ENCODE measurements at places on chromosomes 5 and 9. TPM values are rescaled to one million over a fixed set of nuclear protein-coding genes. Genes with fewer than 3 reads are reported as not detected.

The FAT2 gene
- total RNA-seq: not detected

The OR1J2 gene
- not detected for total RNA-seq

The SUSD3 gene
- 0.34 TPM for total RNA-seq

The SYNPO gene
- total RNA-seq: 628 TPM

The ARL14EPL gene
- not detected for total RNA-seq

The ORM1 gene
- not detected for total RNA-seq

The C9 gene
- not detected for total RNA-seq

The NTRK2 gene
- total RNA-seq: 1.5 TPM

The C9orf78 gene
- 37.1 TPM for total RNA-seq

The GABRP gene
- total RNA-seq: not detected

DNA sequence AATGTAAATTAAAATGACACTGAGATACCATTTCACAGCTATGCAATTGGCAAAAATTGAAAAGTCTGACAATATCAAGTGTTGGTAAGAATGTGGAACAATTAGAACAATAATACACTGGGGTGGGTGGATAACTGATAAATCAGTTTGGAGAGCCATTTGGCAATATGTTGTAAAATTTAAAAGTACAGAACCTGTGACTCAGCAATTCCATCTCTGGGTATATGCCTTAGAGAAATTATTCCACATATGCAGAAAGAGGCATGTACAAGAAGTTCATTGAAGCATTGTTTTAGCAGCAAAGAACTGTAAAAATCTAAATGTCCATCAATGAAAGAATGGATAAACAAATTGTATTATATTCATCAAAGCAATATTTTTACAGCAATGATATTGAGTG, 89.3 kb upstream of the NR3C1 start:
- no peak overlapping the region for H3K4me3 ChIP-seq
- H3K4me1 ChIP-seq: peaks cover 19% of the 10 kb centered on the region
- no peak overlapping the region for H3K27ac ChIP-seq
- DNase-seq: no peak
- no peaks in the 10 kb centered on the region for H3K27me3 ChIP-seq

- no peak overlapping the region for H3K27ac ChIP-seq
- H3K36me3 ChIP-seq: no peaks in the 10 kb centered on the region
- H3K4me3 ChIP-seq: no peak overlapping the region
- peaks cover 8% of the 10 kb centered on the region for H3K4me1 ChIP-seq
Observed at GRCh38 chr5:96259151-96259772, 173.8 kb downstream of the PCSK1 start.

GRCh38 chr5:119327018-119327417, 28.8 kb upstream of the TNFAIP8 start:
- H3K4me3 ChIP-seq: no peak overlapping the region
- no peak for DNase-seq
- H3K36me3 ChIP-seq: no peaks in the 10 kb centered on the region
- no peaks in the 10 kb centered on the region for H3K4me1 ChIP-seq
- H3K27ac ChIP-seq: no peak overlapping the region

- no peaks in the 10 kb centered on the region for H3K27me3 ChIP-seq
- peak overlapping the region; percentile 59 for H3K4me3 ChIP-seq
- no peak for DNase-seq
- no peaks in the 10 kb centered on the region for H3K36me3 ChIP-seq
- peaks cover 11% of the 10 kb centered on the region for H3K4me1 ChIP-seq
- no peak overlapping the region for H3K27ac ChIP-seq
Observed at GRCh38 chr9:124012368-124013301, 1.1 kb downstream of the LHX2 start.

DNA sequence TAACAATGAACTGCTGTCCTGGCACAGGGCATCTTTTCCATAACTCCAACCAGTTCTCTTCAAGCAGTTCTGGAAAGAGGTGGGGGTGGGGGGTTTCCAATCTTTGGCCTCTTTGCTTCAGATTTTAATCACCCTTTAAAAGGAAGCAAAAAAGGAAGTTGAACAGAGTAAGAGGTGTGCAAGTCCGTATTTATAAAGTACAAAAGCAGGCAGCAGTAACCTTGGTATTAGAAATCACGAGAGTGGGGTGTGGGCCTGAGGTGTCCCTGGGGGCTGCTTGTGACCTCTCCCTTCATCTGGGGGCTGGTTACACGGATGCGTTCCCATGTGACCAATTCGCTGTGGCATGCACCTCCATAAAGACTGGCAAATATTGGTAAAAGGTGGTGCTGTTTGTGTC, 70.5 kb downstream of the PTCH1 start:
- H3K36me3 ChIP-seq: peaks cover 68% of the 10 kb centered on the region
- no peak for DNase-seq
- H3K27me3 ChIP-seq: no peaks in the 10 kb centered on the region
- H3K4me1 ChIP-seq: no peaks in the 10 kb centered on the region
- no peak overlapping the region for H3K27ac ChIP-seq

GRCh38 chr5:7473668-7474215, 77.8 kb downstream of the ADCY2 start:
- no peaks in the 10 kb centered on the region for H3K27me3 ChIP-seq
- H3K36me3 ChIP-seq: no peaks in the 10 kb centered on the region
- H3K4me3 ChIP-seq: no peak overlapping the region
- H3K27ac ChIP-seq: no peak overlapping the region

- H3K4me1 ChIP-seq: no peaks in the 10 kb centered on the region
- H3K27me3 ChIP-seq: peaks cover 6% of the 10 kb centered on the region
- no peak overlapping the region for H3K4me3 ChIP-seq
Observed at GRCh38 chr9:4486176-4486575, 4.1 kb upstream of the SLC1A1 start.

GRCh38 chr9:4805191-4805918, 12.6 kb downstream of the RCL1 start:
- H3K4me1 ChIP-seq: peaks cover 31% of the 10 kb centered on the region
- peak; percentile 62 for DNase-seq
- H3K4me3 ChIP-seq: peak overlapping the region; percentile 53
- peak overlapping the region; percentile 88 for H3K27ac ChIP-seq

DNA sequence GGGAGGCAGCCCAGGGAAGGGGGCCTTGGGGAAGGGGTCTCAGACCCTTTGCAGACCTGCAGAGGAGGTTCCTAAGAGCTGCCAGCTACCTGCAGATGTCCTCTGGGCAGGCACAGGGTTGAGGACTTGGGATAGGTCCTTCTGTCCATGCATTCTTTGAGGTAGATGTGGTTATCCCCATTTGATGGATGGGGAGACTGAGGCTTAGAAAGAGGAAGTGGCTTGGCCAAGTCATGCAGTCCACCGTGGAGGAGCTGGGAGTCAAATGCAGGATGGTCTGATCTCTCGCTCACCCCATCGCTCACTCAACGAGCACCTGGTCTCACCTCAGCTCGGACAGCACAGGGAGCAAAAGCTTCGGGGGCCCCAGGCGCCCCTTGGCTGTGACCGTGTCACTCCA, 20.2 kb downstream of the ADAMTSL2 start:
- no peak overlapping the region for H3K27ac ChIP-seq
- peaks cover 21% of the 10 kb centered on the region for H3K27me3 ChIP-seq
- H3K4me3 ChIP-seq: no peak overlapping the region
- no peak for DNase-seq
- H3K36me3 ChIP-seq: no peaks in the 10 kb centered on the region
- H3K4me1 ChIP-seq: peaks cover 9% of the 10 kb centered on the region

- no peaks in the 10 kb centered on the region for H3K27me3 ChIP-seq
- no peaks in the 10 kb centered on the region for H3K4me1 ChIP-seq
- H3K36me3 ChIP-seq: no peaks in the 10 kb centered on the region
- no peak overlapping the region for H3K27ac ChIP-seq
Observed at GRCh38 chr5:169290895-169291294, 10.0 kb downstream of the SLIT3 start.

- H3K4me1 ChIP-seq: no peaks in the 10 kb centered on the region
- no peaks in the 10 kb centered on the region for H3K36me3 ChIP-seq
- no peak overlapping the region for H3K27ac ChIP-seq
- DNase-seq: no peak
Observed at GRCh38 chr5:90696153-90696552, 137.6 kb downstream of the ADGRV1 start.

- no peak overlapping the region for H3K4me3 ChIP-seq
- no peaks in the 10 kb centered on the region for H3K27me3 ChIP-seq
- no peaks in the 10 kb centered on the region for H3K4me1 ChIP-seq
- no peak for DNase-seq
Observed at GRCh38 chr9:68482548-68482947, 58.1 kb downstream of the TMEM252 start.

- no peak overlapping the region for H3K4me3 ChIP-seq
- H3K4me1 ChIP-seq: peaks cover 68% of the 10 kb centered on the region
- no peaks in the 10 kb centered on the region for H3K27me3 ChIP-seq
Observed at GRCh38 chr9:121709798-121710197, 58.4 kb downstream of the DAB2IP start.

Measured in psoas muscle (tissue), 8 donors.